ENCODE measurements at places on chromosomes 1 and 21.

DNA sequence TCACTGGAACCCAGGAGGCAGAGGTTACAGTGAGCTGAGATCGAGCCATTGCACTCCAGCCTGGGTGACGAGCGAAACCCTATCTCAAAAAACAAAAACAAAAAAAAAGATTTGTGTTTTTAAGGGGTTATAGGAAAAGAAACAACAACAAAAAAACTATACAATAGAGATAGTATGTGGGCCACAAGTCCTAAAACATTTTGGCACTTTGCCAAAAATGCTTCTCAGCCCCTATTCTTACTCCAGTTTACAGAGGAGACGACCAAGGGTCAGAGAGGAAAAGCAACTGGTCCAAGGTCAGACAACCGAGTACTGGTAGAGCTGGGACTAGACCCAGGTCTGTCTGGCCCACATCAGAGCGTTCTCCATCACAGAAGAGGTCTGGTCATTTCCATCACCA lies 3.0 kb downstream of the FBXO44 start:
- no peak overlapping the region for H3K4me3 ChIP-seq
- H3K27me3 ChIP-seq = peaks cover 4% of the 10 kb centered on the region
- no peak for DNase-seq
- no peaks in the 10 kb centered on the region for H3K4me1 ChIP-seq
- H3K27ac ChIP-seq = no peak overlapping the region

DNA sequence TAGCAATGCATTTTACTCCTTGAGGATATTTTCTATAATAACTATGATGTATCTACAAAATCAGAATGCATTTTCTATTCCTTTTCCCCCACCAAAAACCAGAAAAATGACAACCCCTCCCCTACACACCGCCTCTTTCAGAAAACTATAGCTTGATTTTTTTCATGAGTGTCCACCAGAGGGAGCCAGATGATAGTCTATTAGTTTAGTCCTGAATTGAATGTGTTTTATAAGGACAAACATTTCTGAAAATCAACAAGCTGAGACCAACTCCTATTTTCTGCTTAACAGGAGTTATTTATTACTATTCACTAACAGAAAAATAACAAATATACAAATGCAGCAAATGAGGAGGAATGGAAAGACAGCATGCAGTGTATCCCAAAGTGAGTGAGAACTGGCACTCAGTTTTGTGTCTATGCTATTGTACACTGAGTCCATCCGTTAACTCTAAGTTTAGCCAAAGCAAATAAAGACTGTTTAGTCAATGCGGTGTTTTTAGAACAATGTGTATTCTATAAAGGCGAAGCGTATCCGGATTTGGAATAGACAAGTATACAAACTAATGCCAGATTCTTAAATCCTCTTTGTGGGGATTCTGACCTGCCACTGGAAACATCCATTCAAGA lies 182.6 kb downstream of the VAV3 start:
- no peaks in the 10 kb centered on the region for H3K27me3 ChIP-seq
- H3K4me3 ChIP-seq = no peak overlapping the region
- peak; percentile 55 for DNase-seq
- H3K36me3 ChIP-seq = no peaks in the 10 kb centered on the region
- no peaks in the 10 kb centered on the region for H3K4me1 ChIP-seq

DNA sequence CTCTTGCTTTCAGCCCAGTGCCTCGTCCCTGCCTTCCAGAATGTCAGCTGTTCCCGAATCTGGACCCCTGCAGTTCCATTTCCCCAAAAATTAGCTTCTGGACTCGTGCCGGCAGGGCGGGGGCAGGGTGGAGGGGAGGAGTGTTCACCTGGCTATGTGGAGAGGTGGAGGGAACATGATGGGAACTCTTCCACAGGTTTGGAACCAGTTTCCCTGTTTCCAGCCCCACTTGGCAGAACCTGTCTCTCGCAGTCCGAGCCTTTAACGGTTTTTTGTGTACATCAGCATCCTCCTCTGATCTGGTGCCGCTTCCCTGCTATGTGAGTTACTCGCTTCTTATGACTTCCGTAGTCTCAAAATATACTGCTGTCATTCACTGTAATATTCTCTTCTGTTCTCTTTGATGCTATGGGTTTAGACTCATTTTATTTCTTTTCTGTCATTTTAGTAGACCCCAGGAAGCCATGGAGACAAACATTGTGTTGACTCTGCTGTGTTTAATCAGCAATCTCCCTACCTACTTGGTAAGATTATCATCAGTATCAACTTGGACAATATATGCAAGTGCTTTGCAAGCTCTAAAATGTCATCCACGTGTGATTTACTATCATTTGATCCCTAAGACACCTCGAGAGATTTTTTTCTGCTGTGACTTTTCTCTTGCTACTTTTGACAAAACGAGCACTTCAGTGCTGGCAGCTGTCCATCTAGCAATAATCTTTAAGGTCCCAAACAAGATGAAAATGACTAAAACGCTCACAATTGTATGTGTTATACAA lies 33.3 kb upstream of the HNRNPU start:
- no peak overlapping the region for H3K4me3 ChIP-seq
- no peaks in the 10 kb centered on the region for H3K27me3 ChIP-seq
- H3K27ac ChIP-seq = no peak overlapping the region

DNA sequence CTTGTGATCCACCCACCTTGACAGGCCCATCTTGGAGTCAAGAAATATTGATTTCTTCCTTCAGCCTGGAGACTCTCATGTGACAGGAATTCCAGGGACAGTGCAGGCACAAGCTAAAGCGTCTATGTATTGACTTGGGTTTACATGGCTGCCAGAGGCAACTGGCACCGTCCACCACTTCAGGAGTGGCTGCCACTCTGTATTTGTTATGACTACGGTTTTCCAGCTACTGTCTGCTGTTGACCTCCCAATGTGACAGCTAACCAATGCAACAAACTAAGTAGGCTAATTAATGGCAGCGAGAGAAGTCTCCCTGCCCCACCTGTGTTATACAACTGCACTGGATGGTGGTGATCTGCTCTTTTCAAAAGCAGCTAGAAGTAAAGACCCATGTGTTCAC lies 56.9 kb downstream of the CD58 start:
- no peak overlapping the region for H3K27ac ChIP-seq
- H3K27me3 ChIP-seq = peaks cover 5% of the 10 kb centered on the region
- H3K4me1 ChIP-seq = peaks cover 15% of the 10 kb centered on the region
- no peak for DNase-seq

GRCh38 chr21:22627911-22628310 lies 1629.7 kb downstream of the NCAM2 start:
- H3K27me3 ChIP-seq = no peaks in the 10 kb centered on the region
- no peak for DNase-seq
- H3K4me1 ChIP-seq = no peaks in the 10 kb centered on the region
- no peak overlapping the region for H3K4me3 ChIP-seq
- H3K36me3 ChIP-seq = no peaks in the 10 kb centered on the region
- H3K27ac ChIP-seq = no peak overlapping the region
